Left ventricle myocardium inferior (tissue), 1 donor: ENCODE measurements at places on chromosomes 16 and 17. TPM values are rescaled to one million over a fixed set of nuclear protein-coding genes. Genes with fewer than 3 reads are reported as not detected.

Gene RTN4RL1
- total RNA-seq: 4.0 TPM

Gene SPHK1
- 2.3 TPM for total RNA-seq

Gene MEIOB
- not detected for total RNA-seq

- DNase-seq: peak; percentile 71
- no peaks in the 10 kb centered on the region for H3K36me3 ChIP-seq
- peak overlapping the region; percentile 59 for H3K4me3 ChIP-seq
- H3K4me1 ChIP-seq: peaks cover 54% of the 10 kb centered on the region
- peaks cover 99% of the 10 kb centered on the region for H3K27me3 ChIP-seq
These were observed 13.5 kb upstream of the CBX8 start for GRCh38 chr17:79810130-79811010.

GRCh38 chr16:85220964-85221731 lies 108.9 kb upstream of the CIBAR2 start:
- no peaks in the 10 kb centered on the region for H3K36me3 ChIP-seq
- H3K27me3 ChIP-seq: no peaks in the 10 kb centered on the region
- no peak for DNase-seq
- H3K27ac ChIP-seq: no peak overlapping the region
- no peak overlapping the region for H3K4me3 ChIP-seq

DNA sequence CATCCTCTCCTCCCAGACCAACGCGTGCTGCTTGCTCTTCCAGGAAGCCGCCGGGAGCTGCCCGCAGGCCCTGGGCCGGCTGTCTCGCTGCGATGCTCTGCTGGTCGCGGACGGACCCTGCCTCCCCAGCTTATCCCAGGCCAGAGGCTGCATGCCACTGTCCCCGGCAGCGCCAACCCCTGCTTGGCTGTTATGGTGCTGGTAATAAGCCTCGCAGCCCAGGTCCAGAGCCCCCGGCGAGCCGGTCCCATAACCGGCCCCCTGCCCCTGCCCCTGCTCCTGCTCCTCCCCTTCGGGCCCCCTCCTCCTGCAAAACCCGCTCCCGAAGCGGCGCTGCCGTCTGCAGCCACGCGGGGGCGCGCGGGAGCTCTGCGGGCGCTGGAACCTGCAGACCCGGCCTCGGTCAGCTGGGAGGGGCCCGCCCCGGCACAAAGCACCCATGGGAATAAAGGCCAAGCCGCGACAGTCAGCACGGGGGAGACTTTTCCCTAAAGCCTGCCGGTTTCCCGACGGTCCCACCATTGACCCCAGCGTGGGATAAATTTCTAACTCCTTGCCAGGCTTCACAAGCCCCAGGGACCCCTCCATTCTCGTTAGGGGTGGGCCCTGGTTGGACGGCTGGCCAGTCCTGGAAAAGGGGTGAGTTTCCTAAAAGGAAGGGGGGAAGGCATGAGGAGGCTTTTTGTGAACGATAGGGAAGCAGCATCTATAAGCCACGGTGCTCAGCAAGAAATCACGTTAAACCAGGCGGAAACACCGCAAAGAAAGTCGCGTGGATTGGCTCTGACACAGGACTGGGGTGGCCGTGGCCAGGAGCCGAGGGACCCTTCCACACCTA lies 11.2 kb downstream of the ENPP7 start:
- peak; percentile 71 for DNase-seq
- H3K4me1 ChIP-seq: peaks cover 17% of the 10 kb centered on the region
- peaks cover 85% of the 10 kb centered on the region for H3K27me3 ChIP-seq
- no peaks in the 10 kb centered on the region for H3K36me3 ChIP-seq

DNA sequence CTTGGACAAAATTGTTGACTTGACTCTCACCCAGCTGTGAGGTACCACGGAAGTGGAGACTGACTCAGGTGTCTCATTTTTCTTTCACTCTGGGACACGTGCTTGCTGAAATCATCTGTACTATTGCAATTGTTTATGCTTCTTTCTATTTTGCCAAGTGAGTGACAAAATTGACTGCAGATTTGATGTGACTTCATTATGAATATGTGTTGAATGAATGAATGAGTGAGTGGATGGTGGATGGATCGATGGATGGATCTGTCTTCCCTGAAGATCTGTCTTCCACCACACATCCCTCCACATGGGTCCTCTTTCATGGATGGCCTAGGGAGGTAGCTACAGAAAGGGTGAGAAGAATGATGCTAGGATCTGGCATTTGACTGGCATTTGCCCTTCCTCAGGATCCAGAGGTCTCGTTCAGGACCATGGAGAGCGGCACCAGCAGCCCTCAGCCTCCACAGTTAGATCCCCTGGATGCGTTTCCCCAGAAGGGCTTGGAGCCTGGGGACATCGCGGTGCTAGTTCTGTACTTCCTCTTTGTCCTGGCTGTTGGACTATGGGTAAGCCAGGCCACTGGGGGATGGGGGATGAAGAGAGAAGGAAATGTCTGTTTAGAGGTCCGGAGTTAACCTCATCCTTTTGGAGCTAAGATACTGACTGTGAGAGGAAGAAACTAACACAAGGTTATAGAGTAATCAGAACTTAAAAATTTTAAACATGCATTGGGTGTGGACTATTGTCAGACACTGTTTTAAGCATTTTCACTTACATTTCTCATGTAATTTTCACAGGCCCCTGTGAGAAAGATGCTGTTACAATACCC lies 12.7 kb downstream of the SLC5A11 start:
- no peak overlapping the region for H3K27ac ChIP-seq
- no peaks in the 10 kb centered on the region for H3K36me3 ChIP-seq
- H3K27me3 ChIP-seq: peaks cover 28% of the 10 kb centered on the region
- no peak overlapping the region for H3K4me3 ChIP-seq
- peak; percentile 42 for DNase-seq

DNA sequence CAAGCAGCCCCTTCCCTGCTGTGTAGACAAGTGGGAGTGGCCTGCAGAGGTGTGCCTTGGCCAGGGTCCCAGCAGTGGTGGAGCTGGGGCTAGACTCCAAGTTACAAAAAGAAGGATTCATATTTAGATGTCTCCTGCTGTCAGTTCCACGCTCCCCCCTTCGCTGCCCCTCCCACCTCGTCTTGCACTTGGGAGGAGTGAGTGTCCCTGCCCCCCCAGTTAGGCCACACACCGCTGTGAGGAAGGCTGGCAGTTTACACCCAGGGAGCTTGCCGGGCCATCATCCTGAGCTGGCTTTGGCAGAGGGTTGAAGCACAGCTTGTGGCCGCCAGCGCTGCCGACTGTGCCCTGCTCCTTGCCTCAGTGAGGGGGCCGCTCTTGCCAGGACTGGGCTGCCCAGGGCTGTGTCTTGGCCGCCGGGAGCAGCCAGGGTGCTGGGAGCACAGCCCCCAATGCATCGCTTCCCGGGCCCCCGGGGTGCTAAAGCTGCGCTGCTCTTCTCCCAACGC lies 44.3 kb downstream of the ELAC2 start:
- H3K4me1 ChIP-seq: peaks cover 15% of the 10 kb centered on the region
- H3K4me3 ChIP-seq: peak overlapping the region; percentile 64
- H3K27me3 ChIP-seq: no peaks in the 10 kb centered on the region
- H3K36me3 ChIP-seq: no peaks in the 10 kb centered on the region
- no peak for DNase-seq
